ENCODE measurements at places on chromosomes 6 and 20.
A peak's percentile ranks its signal among the peaks of the same experiment; 100 is the strongest.

GRCh38 chr6:31541059-31541657 lies 645 bp downstream of the DDX39B start:
- DNase-seq: peak; percentile 64

GRCh38 chr6:15160812-15161211 lies 85.1 kb upstream of the JARID2 start:
- no peak for DNase-seq

- DNase-seq: no peak
These were observed 86.4 kb upstream of the RIPOR2 start for GRCh38 chr6:25022140-25022553.

DNA sequence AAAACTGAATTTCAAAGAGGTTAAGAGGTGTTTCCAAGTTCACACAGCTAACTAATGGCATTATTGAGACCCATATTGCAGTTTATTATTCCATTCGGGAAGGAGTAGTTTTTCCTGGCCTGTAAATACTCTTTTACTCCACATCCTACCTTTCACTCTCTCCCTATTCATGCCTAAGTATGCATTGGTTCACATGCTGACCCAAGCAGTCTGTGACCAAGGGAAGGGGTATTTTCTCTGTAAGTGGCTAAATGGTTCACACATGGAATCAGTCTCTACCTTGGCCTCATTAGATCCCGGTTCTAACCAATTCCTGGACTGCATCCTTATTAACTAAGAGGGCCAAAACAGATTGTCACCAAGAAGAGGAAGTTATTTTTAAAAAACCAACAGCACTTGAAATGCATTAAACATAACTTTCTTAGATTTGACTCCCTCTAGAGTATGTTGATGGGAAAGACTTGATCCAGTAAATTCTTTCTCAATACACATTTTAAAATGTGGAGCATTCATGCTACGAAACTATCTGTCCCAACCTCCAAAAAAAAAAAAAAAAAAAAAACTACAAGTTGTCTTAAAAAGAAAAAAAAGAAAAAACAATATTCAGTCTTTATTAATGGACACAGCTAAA lies 17.8 kb upstream of the RSPO3 start:
- no peak for DNase-seq

DNA sequence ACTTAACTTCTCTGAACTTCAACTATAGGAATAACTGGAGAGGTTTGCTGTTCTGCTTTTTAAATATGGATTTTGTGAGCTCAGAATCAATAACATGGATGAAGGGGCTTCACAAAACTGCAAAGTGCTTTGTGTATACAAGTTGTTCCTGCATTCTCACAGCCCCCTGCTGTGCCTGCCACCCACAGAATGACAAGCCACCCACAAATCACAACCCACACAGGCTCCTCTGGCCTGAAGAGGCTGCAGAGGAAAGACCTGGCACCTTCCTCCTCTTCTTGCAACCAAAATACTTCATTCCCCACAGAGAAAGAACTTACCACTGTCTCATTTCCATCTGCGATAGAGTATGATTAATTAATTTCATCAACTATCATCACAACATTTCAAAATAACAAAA lies 106.7 kb upstream of the NHSL1 start:
- DNase-seq: no peak

Measured in activated T-cell treated with anti-CD3 and anti-CD28 coated beads, Interleukin-2, amount 50 U/mL, for 24 hours (primary cell).